NCI-H1048 (cell line): ENCODE measurements at places on chromosomes 16 and 17.

- no peak for DNase-seq
Observed at GRCh38 chr16:77599793-77600415, 122.4 kb upstream of the NUDT7 start.

GRCh38 chr17:45428931-45429338, 3.7 kb downstream of the ARHGAP27 start:
- no peak for DNase-seq

DNA sequence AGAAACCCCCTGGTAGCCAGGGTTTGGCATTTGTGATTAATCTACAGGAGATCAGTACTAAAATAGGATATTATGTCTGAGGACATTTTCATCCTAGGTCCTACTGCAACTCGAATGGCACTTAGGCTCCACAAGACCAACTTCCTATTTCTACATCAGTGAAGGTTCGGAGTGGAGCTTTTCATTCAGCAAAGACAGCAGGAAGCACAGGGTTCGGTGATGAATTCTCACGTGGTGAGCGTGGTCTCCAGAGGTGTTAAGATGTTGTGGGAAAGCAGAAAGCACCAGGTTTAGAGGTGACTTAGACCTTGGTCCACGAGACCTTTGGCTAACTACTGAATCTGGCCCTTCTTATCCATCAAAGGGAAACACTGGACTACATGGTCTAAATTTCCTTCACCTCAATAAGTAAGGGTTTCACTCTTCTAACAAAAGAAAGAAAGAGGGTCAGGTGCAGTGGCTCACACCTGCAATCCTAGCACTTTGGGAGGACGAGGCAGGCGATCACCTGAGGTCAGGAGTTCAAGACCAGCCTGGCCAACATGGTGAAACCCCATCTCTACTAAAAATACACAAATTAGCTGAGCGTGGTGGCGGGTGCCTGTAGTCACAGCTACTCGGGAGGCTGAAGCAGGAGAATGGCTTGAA, 13.9 kb upstream of the HELZ start:
- DNase-seq: no peak

DNA sequence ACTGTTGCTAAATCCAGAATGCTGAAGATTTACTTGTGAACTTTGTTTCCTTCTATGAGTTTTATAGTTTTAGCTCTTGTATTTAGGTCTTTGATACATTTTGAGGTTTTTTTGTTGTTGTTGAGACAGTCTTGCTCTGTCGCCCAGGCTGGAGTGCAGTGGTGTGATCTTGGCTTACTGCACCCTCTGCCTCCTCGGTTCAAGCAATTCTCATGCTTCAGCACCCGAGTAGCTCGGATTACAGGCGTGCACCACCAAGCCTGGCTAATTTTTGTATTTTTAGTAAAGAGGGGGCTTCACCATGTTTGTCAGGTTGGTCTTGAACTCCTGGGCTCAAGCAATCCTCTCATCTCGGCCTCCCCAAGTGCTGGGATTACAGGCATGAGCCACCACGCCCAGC, 14.4 kb downstream of the TENT4B start:
- DNase-seq: no peak

DNA sequence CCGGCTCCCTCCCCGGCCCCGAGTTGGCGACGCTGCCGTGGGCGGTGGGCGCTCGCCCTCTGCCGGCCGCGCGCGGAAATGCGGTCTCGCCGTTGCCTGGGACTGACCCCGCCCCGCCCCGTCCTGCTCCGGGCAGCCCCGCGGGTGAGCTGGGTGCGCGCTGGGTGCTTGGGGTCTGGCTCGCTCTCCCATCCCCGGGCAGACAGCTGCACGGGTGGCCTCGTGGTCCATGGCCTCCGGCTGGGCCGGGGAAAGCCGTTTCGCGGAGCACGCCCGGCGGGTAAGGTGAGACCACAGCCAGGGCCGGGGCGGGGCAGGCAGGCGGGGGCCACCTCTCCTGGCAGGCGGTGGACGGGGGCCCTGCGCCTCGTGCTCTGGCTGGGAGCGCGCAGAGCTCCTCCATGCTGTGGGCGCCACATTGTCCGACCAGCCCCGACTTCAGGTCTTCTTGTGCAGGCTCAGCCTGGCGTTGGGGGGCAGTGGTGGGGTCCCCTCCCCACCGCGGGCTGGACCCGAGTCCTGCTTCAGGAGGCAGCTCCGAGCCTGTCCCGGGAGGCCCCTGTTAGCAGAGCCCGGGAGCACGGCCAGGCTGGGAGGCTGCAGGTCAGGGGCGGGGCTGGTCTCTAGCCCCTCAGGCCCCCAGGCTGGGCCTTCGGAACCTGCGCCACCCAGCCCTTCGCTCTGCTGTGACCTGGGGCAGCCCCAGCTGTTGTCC, 7.0 kb upstream of the C1QTNF8 start:
- no peak for DNase-seq

DNA sequence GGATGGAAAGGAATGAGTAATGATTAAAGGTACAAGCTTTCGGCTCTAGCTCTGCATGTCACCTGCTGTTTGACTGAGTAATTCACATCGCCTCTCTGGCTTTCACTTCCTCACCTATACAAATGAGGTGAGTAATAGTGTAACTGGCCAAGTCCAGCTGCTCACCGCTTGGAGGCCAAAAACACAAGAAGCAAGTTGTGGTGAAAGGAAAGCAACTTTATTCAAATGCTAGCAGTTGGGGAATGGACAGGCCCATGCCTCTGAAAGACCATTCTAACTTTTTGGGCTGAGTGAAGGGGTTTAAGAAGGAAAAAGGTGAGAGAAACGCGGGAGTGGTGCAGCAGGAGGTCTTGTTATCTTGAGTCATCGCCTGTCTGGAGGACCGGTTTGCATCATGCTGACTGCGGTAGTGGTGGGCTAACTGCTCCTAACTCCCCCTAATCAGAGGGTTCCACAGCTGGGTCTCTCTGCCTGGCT, 45.7 kb upstream of the CSNK2A2 start:
- no peak for DNase-seq
